ENCODE measurements at places on chromosomes 3 and 15.

- DNase-seq = peak; percentile 52
Observed at GRCh38 chr15:45637552-45638033, 2.8 kb downstream of the SQOR start.

DNA sequence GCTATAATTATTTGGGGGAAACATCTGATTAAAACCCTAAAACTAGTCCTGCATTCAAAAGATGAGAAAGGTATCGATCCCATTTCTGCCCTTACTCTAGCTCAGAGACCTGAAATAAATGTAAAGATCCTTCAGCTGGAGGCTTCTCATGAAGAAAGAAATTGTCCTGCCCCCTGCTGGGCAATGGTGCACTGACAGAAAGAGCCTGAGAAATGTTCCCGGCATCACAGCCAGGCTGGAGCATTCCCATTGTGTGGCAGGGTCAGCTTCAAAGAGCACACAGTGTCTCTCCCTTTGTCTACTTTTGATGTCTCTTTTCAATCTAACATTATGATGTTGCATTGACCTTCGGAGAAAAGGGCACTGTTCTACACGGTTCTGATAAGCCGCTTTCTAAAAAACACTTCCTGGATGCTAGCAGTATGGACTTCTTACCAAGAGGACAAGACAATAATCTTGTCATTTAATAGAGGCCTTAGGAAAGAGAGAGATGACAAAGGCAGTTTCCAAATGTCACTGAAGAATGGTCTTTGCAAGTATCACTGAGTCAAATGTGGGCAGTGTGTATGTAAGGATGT is 287.5 kb downstream of the MAGI1 start:
- no peak for DNase-seq

DNA sequence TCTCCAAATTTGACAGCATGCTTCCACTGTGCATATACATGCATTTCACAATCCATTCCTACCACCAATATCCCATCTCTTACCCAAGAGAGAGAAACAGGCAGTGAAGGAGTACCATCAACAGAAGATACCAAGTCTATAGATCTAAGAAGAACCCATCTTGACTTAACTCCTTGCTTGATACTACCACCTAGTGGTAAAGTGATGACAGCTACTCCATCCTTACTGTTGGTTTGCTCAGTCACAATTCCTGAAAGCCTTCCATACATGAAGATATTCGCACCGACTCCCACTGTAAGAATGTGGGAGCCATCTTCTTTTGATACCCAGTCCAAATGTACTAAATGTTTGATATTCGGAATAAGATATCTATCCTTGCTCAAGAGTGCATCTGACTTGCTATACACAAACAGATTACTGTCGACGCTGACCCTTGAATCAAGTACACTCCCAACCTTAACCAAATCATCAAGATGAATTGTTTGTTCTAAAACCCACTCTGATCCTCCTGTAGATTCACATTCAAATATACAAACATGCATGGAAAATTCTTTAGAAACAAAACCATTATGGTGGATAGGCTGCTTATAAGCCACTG is 123.1 kb downstream of the DMXL2 start:
- no peak for DNase-seq

- DNase-seq = no peak
Observed at GRCh38 chr3:129248286-129248979, 973 bp upstream of the COPG1 start.

GRCh38 chr3:57787867-57788623 is 31.9 kb downstream of the SLMAP start:
- no peak for DNase-seq

GRCh38 chr3:186142393-186142932 is 33.6 kb upstream of the ETV5 start:
- no peak for DNase-seq

DNA sequence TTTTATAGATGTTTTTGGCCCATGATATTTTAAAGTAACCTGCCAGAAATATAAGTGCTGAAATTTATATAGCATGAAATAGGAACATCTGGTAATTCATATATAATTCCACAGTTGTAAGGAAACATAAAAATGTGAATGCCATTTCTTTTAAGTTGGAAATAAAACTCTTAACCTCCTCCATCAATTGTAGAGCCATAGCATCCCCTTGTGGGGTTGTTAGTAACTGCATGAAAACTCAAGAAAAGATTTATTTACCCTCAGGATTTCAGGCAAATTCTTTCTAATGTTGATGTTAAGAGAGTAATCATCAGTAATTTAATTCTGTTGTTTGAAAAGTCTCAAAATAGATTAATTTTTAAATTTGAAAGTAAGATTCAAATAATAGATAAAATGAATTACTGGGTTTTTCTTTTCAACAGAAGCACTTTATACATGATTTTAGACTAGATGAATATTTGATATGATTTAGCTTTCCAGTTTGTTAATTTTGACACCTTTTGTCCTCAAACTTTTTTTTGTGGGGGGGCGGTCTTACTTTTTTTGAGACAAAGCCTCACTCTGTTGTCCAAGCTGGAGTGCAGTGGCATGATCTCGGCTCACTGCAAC is 74.7 kb downstream of the RASA2 start:
- peak; percentile 72 for DNase-seq

- no peak for DNase-seq
Observed at GRCh38 chr3:100782906-100783305, 73.6 kb downstream of the TFG start.

- no peak for DNase-seq
Observed at GRCh38 chr3:146100180-146100579, 60.8 kb downstream of the PLOD2 start.

DNA sequence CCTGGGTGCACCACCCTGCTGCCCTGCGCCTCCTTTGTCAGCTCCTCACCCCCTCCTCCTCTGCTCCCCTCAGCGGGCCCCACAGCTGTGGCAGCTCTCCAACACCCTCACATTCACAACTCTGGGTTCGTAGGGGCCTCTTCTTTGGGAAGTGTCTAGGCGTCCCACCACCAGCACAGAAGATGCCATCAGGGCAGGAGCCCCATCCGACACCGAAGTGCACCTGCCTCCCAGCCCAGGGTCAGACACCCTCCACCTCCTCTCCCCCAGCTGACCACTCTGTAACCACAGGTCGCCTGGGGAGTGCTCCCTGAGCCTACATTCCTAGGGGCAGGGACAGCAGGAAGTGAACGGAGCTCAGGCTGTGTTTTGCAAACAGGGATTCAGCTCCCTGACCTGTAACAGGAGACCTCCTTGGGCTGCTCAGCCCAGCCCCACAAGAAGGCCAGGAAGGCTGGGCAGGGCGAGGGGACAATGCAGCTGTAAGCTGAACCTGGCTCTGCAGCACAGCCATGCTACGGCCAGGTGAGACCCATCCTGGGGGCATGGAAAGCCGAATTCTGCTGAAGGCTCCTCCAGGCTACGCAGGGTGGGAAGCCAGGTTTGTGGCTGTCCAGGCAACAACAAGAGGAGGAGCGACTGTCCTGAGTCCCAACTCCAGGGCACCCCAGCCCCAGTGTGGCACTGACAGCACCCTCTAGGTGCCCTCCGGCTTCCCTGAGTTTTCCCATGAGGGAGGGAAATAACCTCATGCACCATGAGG is 269.0 kb downstream of the GOLGA6L6 start:
- no peak for DNase-seq

DNA sequence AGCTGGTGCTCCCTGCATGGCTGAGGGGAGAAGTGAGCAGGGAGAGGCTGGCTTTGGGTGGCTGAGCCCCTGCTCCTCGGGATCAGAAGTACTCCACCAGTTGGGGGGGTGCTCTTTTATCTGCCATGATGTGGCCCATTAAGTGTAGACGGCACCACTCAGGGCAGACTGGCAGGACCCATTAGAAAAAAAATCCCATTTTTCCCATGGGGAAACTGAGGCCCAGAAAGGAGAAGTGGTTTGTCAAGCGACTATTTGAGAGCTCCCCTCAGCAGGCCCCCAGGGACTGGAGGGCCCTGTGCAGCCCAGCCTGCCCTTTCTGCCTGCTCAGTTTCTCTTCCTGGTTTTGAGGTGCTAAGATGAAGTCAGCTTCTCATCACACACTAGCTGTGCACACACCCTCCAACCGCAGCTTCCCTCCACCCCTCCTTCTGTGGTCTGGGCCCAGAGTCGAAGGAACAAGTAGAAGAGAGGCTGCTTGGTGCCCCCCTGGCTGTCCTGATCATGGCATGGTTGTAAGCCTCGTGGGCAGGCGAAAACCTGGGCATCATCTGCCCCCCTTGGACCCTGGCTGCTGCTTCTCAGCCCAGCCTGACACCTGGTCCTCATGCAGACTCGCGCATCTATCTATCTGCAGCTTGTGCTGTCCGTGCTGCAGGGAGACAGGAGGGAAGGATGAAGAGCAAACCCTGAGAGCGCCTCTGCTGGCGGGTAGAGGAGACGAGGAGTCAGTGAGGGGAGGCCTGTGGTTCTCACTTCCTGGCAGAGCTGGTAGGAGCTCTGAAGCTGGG is 5.6 kb downstream of the CSK start:
- DNase-seq = no peak

DNA sequence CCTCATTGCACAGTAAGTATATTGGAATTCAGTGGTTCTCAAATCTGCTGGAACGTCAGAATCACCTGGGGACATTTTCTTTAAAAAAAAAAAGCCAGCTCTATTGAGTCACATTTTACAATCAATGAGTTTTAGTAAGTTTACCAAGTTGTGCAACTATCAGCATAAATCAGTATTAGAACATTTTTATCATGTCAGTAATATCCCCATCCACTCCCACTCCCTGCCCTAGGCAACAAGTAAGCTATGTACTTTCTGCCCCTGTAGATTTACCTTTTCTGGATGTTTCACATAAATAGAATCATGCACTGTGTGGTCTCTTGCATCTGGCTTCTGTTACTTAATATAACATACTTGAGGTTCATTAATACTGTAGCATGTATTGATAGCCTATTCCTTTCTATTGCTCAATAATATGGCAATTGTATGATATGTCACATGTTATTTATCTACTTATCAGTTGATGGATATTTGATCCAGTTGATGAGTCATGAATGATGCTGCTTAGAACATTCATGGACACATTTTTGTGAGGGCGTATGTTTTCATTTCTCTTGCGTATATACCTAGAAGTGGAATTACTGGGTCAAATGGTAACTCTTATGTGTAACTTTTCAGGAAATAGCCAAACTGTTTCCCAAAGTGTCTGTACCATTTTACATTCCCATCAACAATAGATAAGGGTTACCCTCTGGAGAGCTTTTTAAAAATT is 180.5 kb downstream of the THSD4 start:
- DNase-seq = no peak

GRCh38 chr3:43338295-43338694 is 52.0 kb downstream of the SNRK start:
- DNase-seq = no peak

DNA sequence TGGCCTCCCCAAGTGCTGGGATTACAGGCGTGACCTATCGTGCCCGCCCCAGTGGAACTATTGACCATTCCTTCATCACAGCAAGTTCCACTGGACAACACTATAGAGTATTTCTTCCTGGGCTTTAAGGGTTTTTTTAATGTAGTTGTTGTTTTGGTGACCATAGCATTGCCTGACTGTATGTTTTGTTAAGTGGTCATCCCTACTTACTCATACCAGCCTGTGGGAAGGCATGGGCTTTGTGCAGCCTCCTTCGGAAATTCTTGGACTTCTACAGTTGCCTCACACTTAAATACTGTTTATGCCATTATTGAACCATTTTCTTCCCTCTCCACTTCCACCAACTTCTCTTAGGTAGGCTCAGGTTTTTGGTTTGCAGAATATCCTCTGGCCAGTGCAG is 19.9 kb upstream of the ALPK3 start:
- DNase-seq = peak; percentile 21

- no peak for DNase-seq
Observed at GRCh38 chr3:111594205-111594604, 941 bp downstream of the ZBED2 start.

DNA sequence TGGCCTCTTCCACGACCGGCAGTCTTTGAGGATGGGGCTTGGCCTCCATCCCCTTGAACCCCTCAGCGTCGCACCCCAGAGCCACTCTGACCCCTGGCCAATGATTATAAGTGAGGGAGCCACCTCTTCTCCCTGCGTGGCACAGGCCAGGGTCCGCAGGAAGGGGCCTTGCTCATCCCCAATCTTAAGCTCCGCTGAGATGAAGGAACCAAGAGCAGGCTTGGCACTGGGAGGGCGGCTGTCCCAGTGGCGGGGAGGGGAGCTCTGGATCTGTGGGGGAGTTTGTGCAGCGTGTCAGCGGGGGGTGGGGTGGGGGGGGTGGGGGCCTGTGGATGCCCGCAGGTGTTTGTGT is 13.8 kb upstream of the ADPGK start:
- no peak for DNase-seq

- no peak for DNase-seq
Observed at GRCh38 chr3:84961521-84962255, 2.9 kb downstream of the CADM2 start.

DNA sequence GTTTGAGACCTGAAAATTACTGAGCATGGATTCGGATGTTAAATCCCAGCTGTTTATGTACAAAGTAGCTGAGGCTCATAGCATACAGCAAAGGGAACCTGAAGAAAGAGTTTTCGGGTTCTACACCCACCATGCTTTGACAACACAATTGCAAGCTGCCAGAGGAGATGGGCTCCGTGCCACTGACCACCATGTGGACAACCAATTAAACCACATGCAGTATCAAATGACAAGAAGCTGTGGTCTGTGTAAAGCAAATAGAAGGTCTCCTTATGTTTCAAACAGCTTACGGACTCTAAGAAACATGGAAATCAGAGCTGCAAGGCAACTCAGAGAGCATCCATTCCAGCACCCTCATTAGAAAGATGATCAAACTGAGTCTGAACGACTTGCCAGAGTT is 12.9 kb downstream of the GABRB3 start:
- DNase-seq = no peak

DNA sequence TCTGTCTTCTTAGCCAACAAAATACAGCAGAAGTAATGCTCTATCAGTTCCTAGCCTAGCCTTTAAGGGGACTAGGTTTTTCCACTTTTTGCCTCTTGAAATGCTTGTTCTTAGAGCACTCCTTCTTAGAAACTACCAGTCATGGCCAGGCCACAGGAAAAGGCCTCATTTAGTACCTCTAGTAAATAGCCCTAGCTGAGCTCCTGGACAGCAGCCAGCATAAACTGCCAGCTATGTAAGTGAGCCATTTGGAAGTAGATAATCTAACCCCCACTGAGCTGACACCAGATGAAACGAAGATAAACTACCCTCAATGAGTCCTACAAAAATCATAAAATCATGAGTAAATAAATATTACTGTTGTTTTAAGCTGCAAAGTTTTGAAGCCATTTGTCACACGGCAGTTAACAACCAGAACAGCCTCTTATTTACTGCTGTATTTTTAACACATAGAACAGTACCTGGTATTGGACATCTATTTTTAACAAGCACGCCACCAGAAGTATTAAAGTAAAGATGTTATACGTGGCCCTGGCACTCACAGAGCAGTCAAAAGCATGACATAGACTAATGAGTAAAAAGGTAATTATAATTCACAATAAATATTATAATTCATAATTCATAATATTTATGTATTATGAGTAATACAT is 12.0 kb downstream of the TBC1D5 start:
- DNase-seq = peak; percentile 65

- DNase-seq = peak; percentile 12
Observed at GRCh38 chr3:77102951-77103769, 63.3 kb downstream of the ROBO2 start.

DNA sequence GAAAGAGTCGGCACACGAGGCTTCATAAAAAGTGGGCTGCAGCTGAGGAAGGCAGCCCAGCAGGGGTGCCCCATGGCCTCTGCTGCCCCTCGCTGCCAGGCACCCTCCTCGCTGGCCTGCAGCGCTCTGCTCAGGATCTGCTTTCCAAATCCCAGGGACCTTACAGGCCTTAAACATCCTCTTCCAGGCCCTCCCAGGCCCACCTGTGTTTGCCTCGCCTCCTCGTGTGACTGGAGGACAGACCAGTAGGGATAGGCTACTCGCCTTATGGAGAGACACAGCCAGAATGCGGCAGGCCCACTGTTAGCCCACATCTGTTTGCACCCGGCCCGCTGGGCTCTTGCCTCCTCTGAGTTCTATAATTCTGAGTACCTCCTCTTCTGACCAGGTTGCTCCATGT is 124.5 kb upstream of the PLXNA1 start:
- DNase-seq = no peak

Measured in smooth muscle cell of the brain vasculature (primary cell).